ENCODE measurements at places on chromosomes 5 and 9.

DNA sequence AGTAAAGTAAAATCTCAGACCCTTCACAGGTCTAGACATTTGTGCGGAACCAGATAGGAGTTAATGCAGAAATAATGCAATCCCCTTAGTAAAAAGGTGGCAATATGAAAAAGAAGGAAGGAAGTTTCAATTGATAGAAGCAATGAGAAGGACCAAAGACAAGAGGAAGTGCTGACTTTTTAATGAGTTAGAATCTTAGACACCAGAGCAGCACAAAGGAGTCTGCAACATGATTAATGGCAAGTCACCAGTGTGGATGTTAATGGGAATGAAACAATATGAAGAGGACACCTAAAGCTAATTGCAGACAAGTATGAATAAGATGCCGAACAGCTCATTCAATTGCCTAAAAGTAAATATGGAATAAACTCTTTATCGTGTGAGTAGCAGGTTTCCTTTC, 50.9 kb downstream of the MEGF9 start:
- DNase-seq: no peak

- no peak for DNase-seq
These were observed 101.2 kb downstream of the AOPEP start for GRCh38 chr9:94827584-94828304.

- no peak for DNase-seq
These were observed 59.6 kb downstream of the ARHGAP26 start for GRCh38 chr5:142829801-142830220.

- no peak for DNase-seq
These were observed 10.5 kb upstream of the TMEM252 start for GRCh38 chr9:68551191-68551590.
